ENCODE measurements at places on chromosomes 1 and 21.
A peak's percentile ranks its signal among the peaks of the same experiment; 100 is the strongest.

DNA sequence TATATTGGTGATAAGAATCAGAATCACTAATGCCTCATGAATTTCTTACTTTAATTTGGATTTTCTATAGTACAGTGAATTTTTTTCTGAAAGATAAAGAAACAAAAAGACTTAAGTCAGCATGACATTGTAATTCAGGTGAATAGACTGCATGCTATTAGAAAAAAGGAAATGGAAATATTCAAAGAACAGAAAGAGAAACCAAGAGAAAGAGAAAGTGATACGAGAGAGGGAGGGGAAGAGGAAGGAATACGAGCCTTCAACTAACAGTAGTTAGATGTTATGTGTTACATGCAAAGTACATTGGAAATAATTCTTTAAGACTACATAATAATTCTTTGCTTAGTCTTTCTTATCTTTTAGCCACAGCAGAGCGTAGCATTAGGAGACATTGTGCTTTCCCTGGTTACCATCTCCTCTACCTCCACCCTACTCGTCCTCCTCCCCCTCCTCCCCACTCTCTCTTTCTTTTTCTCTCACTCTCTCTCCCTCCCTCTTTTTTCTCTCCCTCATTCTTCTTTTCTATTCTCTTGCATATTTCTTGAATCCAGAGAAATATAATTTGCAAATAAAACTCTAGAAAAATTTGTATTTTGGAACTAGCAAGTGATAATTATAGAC lies 46.4 kb upstream of the ADGRL4 start:
- no peak for DNase-seq

GRCh38 chr1:16172964-16173446 lies 17.1 kb upstream of the EPHA2 start:
- no peak for DNase-seq

GRCh38 chr1:5943343-5944124 lies 48.7 kb downstream of the NPHP4 start:
- no peak for DNase-seq

DNA sequence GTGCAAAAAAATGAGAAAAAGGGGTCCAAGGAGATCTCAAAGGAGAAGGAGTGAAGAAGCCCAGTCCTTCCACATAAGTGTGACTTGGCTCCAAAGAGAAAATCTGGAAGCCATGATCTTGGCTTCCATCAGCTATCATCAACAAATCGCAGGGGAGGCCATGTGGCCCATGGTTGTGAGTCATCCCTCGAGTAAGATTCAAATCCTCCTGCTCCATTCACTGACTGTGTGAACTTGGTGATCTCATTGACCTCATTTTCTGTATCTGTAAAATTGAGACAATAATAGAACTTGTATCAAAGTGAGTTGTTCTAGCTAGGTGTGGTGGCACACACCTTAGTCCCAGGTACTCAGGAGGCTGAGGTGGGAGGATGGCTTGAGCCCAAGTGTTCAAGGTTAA lies 79.1 kb upstream of the OLIG2 start:
- no peak for DNase-seq

- DNase-seq: no peak
These were observed 45.5 kb downstream of the NCF2 start for GRCh38 chr1:183544598-183545297.

- no peak for DNase-seq
These were observed 4.5 kb upstream of the COL16A1 start for GRCh38 chr1:31708324-31708723.

DNA sequence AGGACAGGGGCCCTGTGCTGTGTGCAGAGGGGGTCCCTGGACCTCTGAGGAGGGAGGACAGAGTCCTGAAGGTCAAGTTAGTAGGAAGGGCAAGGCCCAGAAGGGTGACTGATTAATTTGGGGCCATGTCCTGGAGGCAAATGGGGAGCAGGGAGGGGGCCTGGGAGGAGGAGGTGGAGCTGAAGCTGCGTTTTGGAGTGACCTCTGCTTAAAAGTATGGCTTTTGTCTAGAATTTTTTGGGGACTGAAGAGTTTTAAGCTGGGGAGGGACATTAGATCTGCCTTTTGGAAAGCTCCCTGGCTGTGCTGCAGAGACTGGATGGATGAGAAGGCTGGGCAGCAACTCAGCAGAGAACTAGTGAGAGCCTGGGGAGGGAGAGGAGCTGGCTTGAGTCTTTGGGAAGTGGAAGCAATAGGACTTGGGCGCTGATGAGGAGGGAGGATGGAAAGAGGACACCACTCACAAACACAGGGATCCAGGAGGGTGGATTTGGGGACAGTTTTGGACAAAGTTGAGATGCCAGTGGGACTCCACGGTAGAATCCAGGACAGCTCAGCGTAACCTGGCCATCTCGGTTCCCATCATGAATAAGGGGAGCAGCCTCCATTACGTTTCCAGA lies 52.9 kb downstream of the ACBD3 start:
- no peak for DNase-seq

- no peak for DNase-seq
These were observed 17.4 kb downstream of the IL6R start for GRCh38 chr1:154422521-154422920.

- peak; percentile 44 for DNase-seq
These were observed 8.1 kb upstream of the INKA2 start for GRCh38 chr1:111747282-111747734.

DNA sequence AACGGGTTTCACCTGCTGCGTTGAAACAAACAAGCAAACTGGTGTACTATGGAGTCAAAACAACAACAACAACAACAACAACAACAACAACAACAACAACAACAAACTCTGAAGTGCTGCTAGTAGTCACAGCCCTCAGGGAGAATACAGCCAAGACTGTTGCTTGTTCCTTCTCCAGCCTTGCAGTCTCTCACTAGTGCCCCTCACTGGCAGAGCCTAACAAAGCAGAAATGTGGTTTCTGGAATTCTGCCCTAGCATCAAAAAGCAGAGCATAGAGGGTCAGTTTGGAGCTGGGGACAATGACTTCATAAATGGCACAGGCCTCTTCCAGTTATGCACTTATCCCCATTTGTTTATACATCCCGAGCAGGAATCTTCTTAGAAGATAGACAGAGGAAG lies 187.4 kb downstream of the KCNK2 start:
- DNase-seq: no peak

DNA sequence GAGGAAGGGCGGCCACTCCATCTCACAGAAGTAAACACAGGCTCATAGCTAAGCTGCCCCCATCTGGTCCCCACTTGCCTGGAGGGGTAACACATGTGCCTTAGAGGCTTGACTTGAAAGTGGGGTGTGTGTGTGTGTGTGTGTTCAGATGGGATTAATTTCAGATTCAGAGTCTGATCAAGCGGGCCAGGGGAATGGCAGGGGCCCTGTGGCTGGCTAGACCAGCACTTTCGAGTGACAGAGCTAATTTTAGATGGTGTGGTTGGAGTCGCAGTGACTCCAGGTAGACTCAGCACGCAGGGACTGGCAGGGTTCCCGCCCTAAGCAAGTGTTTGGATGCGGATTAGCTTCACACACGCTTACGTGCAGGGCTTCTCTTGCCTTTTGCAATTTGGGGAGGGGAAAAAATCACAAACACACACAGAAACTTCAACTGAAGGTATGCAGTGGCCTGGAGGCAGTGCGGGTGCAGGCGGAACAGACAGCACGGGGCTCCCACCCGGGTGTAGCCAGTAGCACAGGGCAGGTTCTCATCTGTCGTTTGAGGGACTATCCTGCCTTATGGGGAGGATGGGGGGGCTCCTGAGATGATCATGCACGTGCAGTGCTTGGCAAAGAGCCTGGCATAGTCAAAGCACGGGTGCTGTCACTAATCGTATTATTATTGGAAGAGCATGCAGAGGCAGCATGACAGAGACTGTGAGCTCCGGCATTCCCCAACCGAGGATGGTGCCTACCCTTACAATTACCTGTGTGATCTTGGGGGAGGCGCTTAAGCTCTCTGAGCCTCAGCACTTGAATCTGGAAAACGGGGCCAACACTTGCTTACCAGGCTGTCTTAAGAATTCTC lies 1.3 kb downstream of the EDN2 start:
- DNase-seq: no peak

DNA sequence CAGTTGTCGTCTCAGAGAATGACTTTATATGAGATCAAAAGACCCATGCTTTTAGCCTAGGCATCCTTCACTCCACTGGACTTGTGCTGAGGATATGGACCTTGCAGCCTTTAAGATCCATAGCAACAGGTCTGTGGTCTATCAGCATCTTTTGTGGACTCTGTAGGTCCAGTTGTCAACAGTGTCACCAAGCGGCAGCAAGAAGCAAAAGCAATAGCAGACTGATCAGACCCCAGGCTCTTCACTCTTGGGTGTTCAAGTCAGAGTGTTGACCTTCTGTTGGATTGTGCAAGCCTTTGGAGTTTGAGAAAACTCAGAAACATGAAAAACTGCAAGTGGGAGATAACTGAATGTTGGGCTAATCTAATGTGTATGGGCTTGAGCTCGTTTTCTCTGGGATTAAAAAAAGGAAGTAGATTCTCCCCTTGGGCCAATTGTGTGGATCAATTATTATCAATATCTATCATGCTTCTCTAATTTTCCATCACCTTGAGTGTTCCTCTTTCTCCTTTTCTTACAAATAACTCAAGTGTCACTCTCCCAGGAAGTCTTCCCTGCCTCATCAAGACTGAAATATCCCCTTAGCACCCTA lies 144.2 kb downstream of the LYPLAL1 start:
- DNase-seq: no peak

DNA sequence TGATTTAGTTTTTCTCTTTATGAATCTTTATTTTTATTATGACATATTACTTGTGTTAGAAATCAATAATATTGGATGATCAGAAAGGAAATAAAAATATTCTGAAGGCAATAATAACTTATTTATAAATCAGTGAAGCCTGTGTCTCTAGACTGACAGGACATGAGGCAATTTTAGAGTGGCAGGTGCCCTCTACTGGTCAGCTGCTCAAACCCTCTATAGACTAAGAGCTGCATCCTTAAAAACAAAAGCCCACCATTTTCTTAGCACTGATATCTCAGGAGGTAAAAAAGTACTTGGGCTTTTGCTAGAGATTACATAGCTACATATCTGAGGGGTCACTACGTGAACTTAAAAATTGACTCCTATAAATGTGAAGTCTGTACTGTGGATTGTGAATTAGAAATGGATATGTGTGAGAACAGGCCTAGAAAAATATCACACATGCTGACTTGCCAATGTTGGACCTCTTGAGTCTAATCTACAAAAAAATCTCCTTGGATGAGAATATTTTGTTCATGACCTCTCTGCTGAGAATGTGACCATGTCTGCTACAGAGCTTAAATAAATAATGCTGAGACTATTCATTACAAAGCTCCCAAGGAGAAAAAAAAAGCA lies 597.9 kb upstream of the ADAMTS5 start:
- DNase-seq: no peak

- no peak for DNase-seq
These were observed 58.0 kb downstream of the ACP6 start for GRCh38 chr1:147612366-147612765.

DNA sequence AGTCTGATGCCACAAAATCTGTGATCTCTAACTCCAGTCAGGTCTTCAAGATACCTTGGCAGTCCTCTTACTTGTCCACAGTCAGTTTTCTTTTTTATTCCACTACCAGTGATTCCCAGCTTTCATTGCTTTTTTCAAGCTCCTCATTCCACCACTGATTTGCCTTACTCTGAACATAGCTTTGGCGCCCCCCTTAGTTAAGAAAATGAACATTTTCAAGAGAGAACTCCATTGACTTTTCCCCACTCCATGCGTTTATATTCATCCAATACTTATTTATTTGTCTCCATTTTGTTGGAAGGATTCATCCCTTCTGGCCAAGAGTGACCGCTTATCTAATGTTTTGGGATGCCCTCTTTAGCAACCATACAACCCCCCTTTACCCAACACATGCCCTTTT lies 33.9 kb upstream of the IPO9 start:
- DNase-seq: no peak

DNA sequence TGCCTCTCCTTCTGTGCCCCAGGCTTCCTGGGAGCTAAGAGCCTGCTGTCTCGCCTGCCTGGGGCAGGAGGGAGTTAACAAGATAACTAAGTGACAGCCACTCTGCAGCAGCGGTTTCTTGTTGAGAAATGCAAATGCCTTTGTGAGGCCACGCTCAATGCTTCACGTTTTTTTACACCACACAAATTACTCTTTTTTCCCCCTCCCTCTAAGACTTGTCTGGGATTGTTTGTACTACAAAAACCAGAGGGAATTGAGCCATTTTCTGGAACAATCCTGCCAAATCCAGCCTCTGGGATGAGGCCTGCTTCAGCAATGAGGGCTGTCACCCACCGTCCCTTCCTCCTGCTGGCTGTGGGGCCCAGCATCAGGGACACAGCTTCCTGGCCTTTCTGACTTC lies 119.6 kb downstream of the ACTL8 start:
- no peak for DNase-seq

DNA sequence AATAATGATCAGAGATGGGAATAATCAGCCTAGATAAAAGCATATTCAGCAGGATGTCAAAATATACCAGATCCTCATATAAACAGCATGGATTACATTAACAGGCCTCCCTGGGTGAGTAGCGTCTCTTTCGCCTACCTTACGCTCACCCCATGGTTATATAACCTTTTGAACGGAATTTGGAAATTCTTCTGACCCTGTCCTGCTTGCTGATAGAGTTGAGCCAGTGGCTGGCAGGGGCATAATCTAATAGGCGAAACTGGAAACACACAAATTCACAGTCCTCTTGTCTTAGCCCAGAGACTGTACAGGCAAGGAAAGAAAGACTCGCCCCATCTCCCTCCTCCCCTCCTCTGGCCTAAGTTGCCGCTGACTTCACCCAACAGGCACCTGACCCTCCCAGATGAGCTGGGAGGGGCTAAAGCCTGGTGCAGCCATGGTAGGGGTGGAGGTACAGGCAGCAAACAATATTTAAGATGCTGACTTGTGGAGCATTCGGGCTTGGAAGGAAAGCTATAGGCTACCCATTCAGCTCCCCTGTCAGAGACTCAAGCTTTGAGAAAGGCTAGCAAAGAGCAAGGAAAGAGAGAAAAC lies at the start of gene ANGPTL7:
Gene ANGPTL7 (plus strand): TSS at position 498 of the 594 bp plus-strand sequence. CDS start 225 bp downstream, outside the sequence.
- DNase-seq: no peak

GRCh38 chr1:18387307-18387706 lies 93.4 kb upstream of the KLHDC7A start:
- DNase-seq: no peak

- DNase-seq: no peak
These were observed 8.0 kb downstream of the C1orf50 start for GRCh38 chr1:42774928-42775526.

- no peak for DNase-seq
These were observed 143.6 kb downstream of the GABPA start for GRCh38 chr21:25878344-25878743.

DNA sequence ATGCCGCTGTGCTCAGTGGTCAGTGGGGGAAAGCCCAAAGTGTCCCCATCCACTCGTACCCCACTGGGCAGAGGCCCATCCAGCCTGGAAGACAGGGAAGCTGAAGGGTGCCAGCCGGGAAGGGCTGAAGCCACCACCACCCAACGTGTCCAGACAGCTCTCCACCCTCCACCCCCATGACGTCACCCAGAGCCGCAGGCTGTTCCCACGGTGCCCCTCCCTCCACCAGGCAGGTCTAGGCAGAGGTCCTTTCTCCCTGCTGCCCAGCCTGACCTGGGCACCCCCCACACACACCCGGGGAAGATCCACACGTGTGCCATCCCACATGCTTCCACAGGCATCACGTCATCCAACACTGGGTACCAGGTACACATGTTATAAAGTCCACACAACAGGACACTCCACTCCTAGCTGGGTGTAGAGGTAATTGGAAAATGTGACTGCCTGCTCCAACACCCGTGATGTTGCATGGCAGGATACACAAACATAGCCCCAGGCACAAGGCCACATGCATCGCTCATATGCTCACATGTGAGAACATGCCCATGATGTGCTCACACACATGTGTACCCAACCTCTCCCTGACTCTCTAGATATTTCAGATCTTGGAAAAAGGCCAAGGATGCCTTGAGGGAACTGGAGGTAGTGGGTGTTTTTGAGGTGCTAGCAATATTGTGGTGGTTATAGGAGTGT lies 5.1 kb upstream of the ARHGAP30 start:
- no peak for DNase-seq

Measured in stimulated activated CD4-positive, alpha-beta T cell treated with anti-CD3 and anti-CD28 coated beads, Interleukin-4, amount 100 ng/mL, for 1 hour (primary cell).